ENCODE measurements at places on chromosomes 6 and 20. TPM values are rescaled to one million over a fixed set of nuclear protein-coding genes. Genes with fewer than 3 reads are reported as not detected.

- H3K4me1 ChIP-seq: no peaks in the 10 kb centered on the region
- H3K27ac ChIP-seq: no peak overlapping the region
- H3K27me3 ChIP-seq: no peaks in the 10 kb centered on the region
- H3K36me3 ChIP-seq: no peaks in the 10 kb centered on the region
- DNase-seq: no peak
- H3K4me3 ChIP-seq: no peak overlapping the region
These were observed 14.4 kb upstream of the SLC17A2 start for GRCh38 chr6:25944688-25945574.

DNA sequence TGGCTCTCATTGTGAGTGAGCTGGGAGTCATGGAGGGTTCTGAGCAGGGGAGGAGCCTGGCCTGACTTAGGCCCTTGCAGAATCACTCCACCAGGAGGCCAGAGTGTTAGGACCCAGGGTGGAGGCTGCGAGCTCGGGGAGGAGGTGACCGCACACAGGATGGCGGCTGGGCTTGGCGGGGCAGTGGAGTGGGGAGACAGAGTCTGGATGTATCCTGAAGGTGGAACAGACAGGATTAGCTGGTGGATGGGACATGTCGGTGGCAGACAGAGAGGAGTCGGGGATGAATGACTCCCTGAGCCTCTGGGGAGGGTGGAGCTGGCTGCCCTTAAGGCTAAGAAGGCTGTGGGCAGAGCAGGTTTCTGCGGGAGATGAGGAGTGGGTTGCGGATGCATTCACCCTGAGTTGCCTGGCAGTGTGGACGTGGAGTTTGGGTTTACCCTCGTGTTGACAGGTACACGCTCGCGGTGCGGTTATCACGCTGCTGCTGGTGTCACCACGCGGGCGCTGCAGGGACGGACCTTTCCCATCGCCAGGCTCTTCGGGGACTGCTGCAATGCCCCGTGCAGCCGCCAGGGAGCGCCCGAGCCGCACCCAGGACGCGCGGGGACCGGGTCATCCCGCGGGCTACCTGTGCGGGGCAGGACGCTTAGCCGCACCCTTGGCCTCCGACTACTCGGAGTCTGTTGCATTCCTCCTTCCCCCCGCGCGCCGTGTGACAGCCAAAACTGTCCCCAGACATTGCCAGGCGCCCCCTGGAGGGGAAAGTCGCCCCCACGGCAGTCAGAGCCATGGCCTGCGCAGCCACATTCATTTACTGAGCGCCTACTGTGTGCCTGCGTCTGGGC is 43.0 kb upstream of the PTGIS start:
- H3K36me3 ChIP-seq: no peaks in the 10 kb centered on the region
- DNase-seq: peak; percentile 68
- no peaks in the 10 kb centered on the region for H3K27me3 ChIP-seq

DNA sequence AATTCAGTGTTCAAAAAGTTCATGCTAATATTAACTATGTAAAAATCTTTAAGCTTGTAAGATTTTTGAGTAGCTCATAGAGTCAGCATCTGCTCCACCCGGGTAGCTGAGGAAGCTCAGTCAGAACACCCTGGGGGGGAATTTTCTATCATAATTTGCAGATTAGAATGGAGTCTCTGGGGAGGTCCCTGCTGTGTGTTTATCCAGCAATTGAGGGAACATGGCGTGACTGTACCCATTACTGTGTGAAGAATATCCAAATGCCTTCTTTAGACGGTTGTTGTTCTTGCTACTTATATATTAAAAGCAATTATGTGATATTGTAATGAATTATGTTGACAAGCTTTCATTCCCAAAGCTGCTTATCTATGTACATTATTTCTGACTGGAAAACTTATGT is 64.8 kb downstream of the AIG1 start:
- no peak overlapping the region for H3K27ac ChIP-seq
- H3K4me3 ChIP-seq: no peak overlapping the region
- H3K27me3 ChIP-seq: no peaks in the 10 kb centered on the region
- H3K36me3 ChIP-seq: no peaks in the 10 kb centered on the region
- H3K4me1 ChIP-seq: no peaks in the 10 kb centered on the region
- DNase-seq: no peak

DNA sequence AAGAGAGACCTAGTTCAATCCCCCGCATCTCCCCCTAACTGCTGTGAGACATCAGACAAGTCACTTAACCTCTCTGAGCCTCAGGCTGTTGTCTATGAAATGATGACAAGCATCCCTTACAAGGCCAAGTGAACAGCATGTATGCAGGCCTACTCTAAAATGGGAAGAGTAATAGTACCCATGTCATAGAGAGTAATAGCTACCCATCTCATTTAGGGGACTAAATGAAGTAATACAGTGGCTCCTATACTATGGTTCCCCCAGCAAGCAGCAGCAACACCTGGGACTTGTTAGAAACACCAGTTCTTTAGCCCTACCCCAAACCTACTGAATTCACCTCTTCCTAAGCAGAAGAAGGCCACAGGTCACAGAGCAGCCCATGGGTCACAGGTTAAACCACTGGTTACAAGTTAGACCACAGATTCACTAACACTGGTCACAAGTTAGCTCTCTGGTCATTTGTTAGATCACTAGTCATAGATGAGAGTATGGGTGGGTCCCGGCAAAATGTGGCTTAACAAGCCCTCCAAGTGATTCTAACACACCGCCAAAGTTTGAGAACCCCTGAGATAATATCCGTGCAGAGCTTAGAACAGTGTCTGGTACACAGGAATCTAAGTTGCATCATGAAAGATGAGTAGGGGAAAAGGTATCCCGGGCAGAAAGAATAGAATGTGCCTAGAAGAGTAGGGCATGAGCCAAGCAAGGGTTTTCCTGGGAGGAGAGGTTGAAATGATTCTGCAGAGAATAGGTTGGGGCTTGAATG is 1.4 kb downstream of the DEFB124 start:
- H3K4me3 ChIP-seq: no peak overlapping the region
- peaks cover 14% of the 10 kb centered on the region for H3K4me1 ChIP-seq
- H3K36me3 ChIP-seq: no peaks in the 10 kb centered on the region
- H3K27ac ChIP-seq: no peak overlapping the region
- no peak for DNase-seq

- no peaks in the 10 kb centered on the region for H3K27me3 ChIP-seq
- no peak overlapping the region for H3K4me3 ChIP-seq
- no peaks in the 10 kb centered on the region for H3K4me1 ChIP-seq
- H3K27ac ChIP-seq: no peak overlapping the region
- DNase-seq: no peak
These were observed 18.6 kb upstream of the ELOVL2 start for GRCh38 chr6:11062715-11063114.

GRCh38 chr6:108078191-108078590 is 3.6 kb upstream of the OSTM1 start:
- H3K4me3 ChIP-seq: no peak overlapping the region
- no peaks in the 10 kb centered on the region for H3K27me3 ChIP-seq
- no peaks in the 10 kb centered on the region for H3K36me3 ChIP-seq
- no peaks in the 10 kb centered on the region for H3K4me1 ChIP-seq
- no peak overlapping the region for H3K27ac ChIP-seq

TNXB gene
- total RNA-seq: 138 TPM

DNA sequence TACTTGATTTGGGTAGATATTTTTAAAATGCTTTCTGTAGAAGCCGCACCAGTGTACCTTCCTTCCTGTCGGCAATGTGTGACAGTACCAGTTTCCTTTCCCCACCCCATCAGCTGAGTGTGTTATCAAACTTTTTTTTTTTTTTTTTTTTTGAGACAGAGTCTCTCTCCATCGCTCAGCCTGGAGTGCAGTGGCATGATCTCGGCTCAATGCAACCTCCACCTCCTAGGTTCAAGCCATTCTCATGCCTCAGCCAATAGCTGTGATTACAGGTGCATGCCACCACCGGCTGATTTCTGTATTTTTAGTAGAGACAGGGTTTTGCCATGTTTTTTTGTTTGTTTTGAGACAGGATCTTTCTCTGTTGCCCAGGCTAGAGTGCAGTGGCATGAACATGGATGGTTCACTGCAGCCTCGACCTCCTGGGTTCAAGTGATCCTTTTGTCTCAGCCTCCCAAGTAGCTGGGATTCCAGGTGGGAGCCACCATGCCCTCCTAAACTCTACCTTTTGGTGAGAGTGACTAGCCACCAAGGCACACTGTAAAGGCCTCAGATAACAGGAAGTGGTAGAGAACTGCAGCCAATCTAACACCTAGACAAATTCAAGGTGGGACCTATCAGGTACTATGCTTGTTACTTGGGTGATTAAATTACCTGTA is 26.5 kb upstream of the ZBTB22 start:
- no peak for DNase-seq
- H3K27ac ChIP-seq: no peak overlapping the region
- H3K4me3 ChIP-seq: no peak overlapping the region
- no peaks in the 10 kb centered on the region for H3K27me3 ChIP-seq

GMPR gene
- 70.1 TPM for total RNA-seq

- no peaks in the 10 kb centered on the region for H3K27me3 ChIP-seq
- no peak overlapping the region for H3K27ac ChIP-seq
- H3K36me3 ChIP-seq: no peaks in the 10 kb centered on the region
- peak; percentile 88 for DNase-seq
- H3K4me3 ChIP-seq: no peak overlapping the region
These were observed 7.9 kb downstream of the CALHM4 start for GRCh38 chr6:116561377-116562018.

DNA sequence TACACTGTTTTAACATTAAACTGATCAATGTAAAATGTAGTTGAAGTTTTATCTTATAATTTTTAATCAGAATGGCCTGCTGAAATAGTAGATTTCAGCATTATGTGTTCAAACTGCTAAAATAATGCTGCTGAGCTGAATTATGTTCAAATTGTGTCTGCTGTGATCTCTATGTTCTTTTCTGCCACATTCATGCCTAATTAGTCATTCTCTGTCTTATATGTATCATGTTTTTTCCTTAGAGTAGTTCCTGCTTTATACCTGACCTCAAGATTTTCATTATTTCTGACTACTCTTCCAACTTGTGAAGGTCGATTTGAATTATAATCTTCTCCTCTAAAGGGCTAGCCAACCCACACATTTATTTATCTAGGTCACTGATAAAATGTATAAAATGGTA is 476.7 kb upstream of the EPHA7 start:
- DNase-seq: no peak
- H3K27ac ChIP-seq: no peak overlapping the region
- no peak overlapping the region for H3K4me3 ChIP-seq

- H3K27me3 ChIP-seq: no peaks in the 10 kb centered on the region
- no peaks in the 10 kb centered on the region for H3K36me3 ChIP-seq
- H3K27ac ChIP-seq: peak overlapping the region; percentile 58
- no peaks in the 10 kb centered on the region for H3K4me1 ChIP-seq
- H3K4me3 ChIP-seq: no peak overlapping the region
- DNase-seq: peak; percentile 59
These were observed 163.6 kb downstream of the SYNDIG1 start for GRCh38 chr20:24633026-24633425.

- H3K36me3 ChIP-seq: no peaks in the 10 kb centered on the region
- no peak for DNase-seq
- H3K4me3 ChIP-seq: no peak overlapping the region
- no peaks in the 10 kb centered on the region for H3K27me3 ChIP-seq
These were observed 9.4 kb upstream of the AVP start for GRCh38 chr20:3093861-3094361.

TREML1 gene
- not detected for total RNA-seq

CD93 gene
- 35.7 TPM for total RNA-seq

GRCh38 chr6:130018292-130018743 is at the start of gene L3MBTL3:
L3MBTL3 (plus strand) TSS chr6:130018581; CDS start chr6:130042700, 24,119 bp downstream.
- no peaks in the 10 kb centered on the region for H3K4me1 ChIP-seq
- H3K27ac ChIP-seq: peak within 1 kb of the TSS; percentile 73
- DNase-seq: peak; percentile 83
- no peaks in the 10 kb centered on the region for H3K36me3 ChIP-seq
- H3K27me3 ChIP-seq: no peaks in the 10 kb centered on the region

GRCh38 chr20:35223941-35224340 is 2.5 kb upstream of the MMP24 start:
- H3K4me3 ChIP-seq: no peak overlapping the region
- H3K27ac ChIP-seq: no peak overlapping the region
- no peaks in the 10 kb centered on the region for H3K27me3 ChIP-seq
- no peak for DNase-seq
- no peaks in the 10 kb centered on the region for H3K4me1 ChIP-seq
- no peaks in the 10 kb centered on the region for H3K36me3 ChIP-seq

DNA sequence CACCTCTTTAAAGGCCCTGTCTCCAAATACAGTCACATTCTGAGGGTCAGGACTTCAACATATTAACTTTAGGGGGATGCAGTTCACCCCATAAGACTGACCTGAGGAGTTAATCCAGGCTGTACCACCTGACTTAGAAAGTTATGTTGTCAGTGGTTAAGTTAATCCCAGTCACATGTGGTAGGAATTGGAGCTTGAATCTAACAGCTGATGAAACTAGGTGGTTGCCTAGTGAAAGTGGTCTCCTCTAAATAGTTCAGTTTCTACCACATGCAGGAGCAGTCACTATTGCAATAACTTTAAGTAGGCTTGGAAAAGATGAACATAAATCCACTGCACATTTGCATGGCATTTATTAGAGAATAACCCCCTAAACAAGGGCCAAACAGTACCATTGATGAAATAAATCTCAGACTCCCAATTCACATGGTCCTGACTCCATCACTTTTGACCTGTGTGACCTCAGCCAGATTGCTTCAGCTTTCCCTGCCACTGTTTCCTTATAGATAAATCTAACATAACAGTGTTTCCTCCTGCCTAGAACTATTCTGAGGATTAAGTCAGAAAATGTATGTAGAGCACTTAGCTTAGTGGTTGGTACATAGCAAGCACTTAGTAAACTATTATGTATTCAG is 20.1 kb downstream of the SAMD5 start:
- no peak for DNase-seq
- no peaks in the 10 kb centered on the region for H3K4me1 ChIP-seq
- H3K27ac ChIP-seq: no peak overlapping the region
- no peaks in the 10 kb centered on the region for H3K27me3 ChIP-seq

- no peaks in the 10 kb centered on the region for H3K4me1 ChIP-seq
- no peak for DNase-seq
- no peaks in the 10 kb centered on the region for H3K27me3 ChIP-seq
These were observed 505.1 kb upstream of the NRSN1 start for GRCh38 chr6:23620911-23621401.

WDR27 gene
- total RNA-seq: 4.7 TPM

GRCh38 chr6:159969204-159969912 is 476 bp downstream of the IGF2R start:
- H3K27ac ChIP-seq: peak overlapping the region; percentile 89
- H3K4me1 ChIP-seq: no peaks in the 10 kb centered on the region
- no peak for DNase-seq
- H3K4me3 ChIP-seq: peak overlapping the region; percentile 97
- H3K36me3 ChIP-seq: no peaks in the 10 kb centered on the region
- no peaks in the 10 kb centered on the region for H3K27me3 ChIP-seq

TREM2 gene
- total RNA-seq: 7.0 TPM

TSPO2 gene
- total RNA-seq: not detected

SEMG1 gene
- total RNA-seq: not detected

GRCh38 chr6:11606332-11606731 is 68.8 kb downstream of the TMEM170B start:
- no peaks in the 10 kb centered on the region for H3K27me3 ChIP-seq
- H3K4me1 ChIP-seq: peaks cover 46% of the 10 kb centered on the region
- H3K36me3 ChIP-seq: no peaks in the 10 kb centered on the region
- H3K27ac ChIP-seq: no peak overlapping the region
- DNase-seq: peak; percentile 57
